ENCODE measurements at places on chromosomes 7 and 10. TPM values are rescaled to one million over a fixed set of nuclear protein-coding genes. Genes with fewer than 3 reads are reported as not detected.

GRCh38 chr10:50304660-50305059 lies 53.3 kb upstream of the ASAH2 start:
- DNase-seq: no peak

ANKRD30A gene
- not detected for total RNA-seq

MUC12 gene
- 0.57 TPM for total RNA-seq

GRCh38 chr10:117965984-117966383 lies 80.8 kb downstream of the RAB11FIP2 start:
- DNase-seq: no peak
